ENCODE measurements at places on chromosomes 13 and 19.

DNA sequence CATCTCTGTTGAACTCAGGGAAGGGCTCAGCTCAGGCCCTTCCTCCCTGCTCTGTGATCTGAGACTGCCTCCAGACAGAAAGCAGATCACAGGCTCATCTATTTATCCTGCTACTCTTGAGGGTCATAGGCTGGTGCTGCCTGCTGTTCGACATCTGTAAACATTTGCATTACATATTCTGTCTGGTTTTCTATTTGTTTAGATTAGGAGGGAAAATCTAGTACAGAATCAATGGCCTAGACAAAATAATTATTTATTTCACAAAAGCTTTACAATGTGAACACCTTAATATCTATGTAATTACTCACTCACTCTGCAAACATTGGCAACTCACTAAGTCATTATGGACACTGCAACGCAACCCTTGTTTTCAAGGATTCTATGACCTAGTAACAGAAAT, 43.0 kb downstream of the CEP89 start:
- no peak for DNase-seq

DNA sequence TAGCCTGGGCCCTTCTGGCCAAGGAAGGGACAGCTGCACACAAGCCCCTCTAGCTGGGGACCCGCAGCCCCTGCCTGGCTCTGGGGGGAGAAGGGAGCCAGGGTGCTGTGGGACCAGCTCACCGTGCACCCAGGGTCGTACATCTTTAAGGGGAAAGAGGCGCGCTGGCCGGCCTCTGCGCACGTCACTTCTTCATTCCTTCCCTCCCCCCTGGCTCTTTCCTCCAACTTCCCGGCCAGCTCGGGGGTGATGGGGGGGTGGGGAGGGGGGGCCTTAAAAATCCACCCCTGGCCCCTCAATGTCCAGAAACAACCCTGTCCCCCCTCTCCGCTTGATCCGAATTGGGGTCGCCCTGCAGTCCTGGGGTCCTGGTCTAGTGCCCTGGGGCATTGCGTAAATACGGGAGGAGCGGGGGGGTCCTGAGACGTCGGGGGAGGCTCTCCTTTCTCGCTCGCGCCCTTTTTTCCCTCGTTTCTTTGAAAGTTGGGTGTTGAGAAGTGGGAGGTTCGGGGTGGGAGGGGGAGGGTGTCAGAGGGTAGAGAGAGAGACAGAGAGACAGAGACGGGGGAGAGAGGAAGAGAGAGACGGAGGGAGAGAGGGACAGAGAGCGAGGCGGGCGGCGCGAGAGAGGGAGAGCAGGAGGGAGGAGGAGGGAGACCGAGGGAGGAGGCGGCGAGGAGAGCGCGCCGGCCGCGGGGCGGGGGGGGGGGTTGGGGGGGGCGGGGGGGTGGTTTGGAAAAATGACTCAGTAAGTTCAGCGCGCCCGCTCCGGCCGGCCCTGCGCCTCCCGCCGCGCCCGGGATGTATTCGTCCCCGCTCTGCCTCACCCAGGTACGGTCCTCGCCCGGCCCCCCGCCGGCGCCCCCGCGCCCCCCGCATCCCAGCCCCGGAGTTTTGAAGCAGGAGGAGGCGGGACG, at the start of gene NFIC:
TSS of gene NFIC (plus strand) at position 748 of the 917 bp plus-strand sequence. CDS start at position 802, 54 bp downstream.
- peak; percentile 33 for DNase-seq

- DNase-seq = no peak
Observed at GRCh38 chr19:17796013-17796837, 1.3 kb downstream of the B3GNT3 start.

DNA sequence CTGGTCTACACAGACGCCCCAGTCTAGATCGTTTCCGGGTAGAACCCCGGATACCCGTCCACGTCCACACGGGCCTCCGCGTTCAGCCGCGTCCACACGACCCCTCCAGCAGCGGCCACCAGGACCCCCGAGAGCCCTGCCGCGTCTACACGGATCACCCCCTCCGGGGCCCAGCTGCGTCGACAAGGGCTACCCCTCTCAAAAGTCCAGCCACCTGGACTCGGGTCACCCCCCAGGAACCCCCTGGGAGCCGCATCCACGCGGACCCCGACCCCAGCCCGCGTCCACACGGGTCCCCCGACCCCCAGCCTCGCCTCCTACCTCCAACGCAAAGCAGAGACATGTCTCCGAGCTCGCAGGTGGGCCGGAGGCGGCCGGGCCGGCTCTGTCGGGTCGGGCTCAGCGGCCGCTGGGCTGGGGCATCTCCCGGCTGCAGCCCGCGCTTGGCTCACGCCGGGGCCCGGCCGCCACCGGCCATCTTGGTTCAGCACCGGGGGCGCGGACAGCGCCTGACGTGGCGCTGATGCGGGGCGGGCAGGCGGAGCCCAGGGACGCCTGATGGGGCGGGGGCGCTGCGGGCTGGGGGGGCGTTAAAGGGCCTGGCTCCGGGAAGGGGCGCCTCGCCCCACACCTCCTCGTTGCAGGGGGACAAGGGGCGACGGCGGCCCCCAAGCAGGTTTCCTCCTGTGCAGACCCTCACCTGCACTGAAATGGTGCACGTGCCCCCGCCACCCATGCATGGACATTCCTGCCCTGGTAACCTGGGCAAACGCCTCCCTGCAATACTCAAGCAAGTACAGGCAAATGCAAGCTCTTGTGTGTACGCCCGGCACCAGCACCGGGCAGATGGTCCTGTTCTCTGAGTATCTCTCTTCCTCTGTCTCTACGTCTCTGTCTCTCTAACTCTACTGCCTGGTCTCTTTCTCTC, at the start of gene UNC13A:
TSS of gene UNC13A (minus strand) at position 498 of the 928 bp plus-strand sequence. CDS start at position 343, 155 bp downstream.
- peak; percentile 33 for DNase-seq

GRCh38 chr13:81395368-81395767, 1054.4 kb upstream of the SPRY2 start:
- peak; percentile 63 for DNase-seq

DNA sequence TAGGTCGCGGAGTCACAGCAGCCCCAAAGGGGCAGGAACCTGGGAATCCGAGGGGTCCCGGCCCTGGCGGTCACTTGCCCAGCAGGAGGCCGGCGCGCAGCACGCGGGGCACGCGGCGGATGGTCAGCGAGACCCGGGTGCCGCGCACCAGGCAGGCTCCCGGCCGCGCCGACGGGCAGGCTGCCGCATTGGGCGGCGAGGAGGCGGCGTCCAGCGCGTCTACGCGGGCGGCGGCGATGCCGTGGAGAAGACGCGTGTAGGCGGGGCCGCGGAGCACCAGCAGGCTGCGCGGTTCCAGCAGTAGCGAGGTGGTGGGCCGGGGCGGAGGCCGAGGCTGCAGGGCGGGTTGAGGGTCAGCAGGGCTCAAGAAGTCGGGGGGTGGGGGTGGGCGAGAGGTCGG, 607 bp upstream of the SYNE4 start:
- DNase-seq = peak; percentile 36

GRCh38 chr19:19181488-19181998, 10.4 kb downstream of the BORCS8 start:
- no peak for DNase-seq

GRCh38 chr13:77952737-77953136, 34.1 kb upstream of the EDNRB start:
- DNase-seq = peak; percentile 98

- no peak for DNase-seq
Observed at GRCh38 chr13:94859278-94859691, 146.9 kb upstream of the SOX21 start.

GRCh38 chr13:71260246-71260645, 606.8 kb downstream of the DACH1 start:
- no peak for DNase-seq

GRCh38 chr19:49347835-49348234, 12.6 kb downstream of the CD37 start:
- peak; percentile 93 for DNase-seq

DNA sequence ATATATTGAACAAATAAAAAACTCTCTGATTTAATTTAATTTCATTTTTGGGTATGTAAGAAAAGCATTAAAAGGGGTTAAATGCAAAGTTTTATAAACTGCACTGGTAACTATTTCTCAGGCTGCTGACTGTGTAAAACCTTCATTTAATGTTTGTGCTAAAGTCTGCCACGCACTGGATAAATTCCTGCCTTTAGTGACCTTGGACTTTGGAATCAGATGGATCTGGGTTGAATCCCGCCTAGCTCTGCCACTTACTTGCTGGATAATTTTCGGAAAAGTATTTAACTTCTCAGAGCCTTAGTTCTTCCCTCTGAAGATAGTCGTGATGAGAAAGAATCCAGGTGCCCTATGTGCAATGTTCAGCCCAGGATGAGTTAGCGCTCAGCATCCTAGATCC, 58.6 kb downstream of the RASL11A start:
- no peak for DNase-seq

DNA sequence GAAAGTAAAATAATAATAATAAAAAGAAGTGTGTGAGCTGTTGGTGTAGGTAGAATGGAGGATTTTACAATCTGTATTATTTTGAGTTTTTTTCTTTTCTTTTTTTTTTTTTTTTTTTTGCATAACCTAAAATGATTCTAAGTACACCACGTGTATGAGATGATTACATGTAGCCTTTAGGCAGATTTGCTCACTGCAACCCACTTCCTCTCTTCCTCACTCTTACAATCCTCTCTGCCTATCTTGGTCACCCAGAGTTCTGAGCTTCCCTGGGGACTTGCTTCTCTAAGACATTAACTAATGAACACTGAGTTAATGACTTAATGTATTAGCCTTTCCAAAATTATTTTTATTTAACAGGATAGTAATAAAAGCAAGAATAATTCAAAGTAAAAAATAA, 1169.6 kb downstream of the EFNB2 start:
- DNase-seq = no peak

DNA sequence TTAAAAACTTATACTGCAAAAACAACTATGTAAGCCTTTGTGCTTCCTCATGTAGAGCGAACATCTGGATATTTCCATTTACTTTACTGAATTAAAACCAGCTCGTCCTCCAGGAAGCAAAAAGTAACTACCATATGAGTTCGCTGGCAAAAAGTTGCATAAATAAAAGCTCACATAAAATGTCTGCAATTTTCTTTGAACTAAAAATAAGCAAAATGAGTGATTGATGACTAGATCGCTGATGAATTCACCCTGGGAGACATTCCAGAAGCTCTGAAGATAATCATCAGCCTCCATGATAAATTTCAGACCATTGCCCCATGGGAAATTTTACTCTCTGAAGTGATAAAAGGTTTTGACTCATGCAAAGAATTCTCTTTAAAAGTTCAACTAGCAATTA, 67.3 kb upstream of the SACS start:
- DNase-seq = no peak

DNA sequence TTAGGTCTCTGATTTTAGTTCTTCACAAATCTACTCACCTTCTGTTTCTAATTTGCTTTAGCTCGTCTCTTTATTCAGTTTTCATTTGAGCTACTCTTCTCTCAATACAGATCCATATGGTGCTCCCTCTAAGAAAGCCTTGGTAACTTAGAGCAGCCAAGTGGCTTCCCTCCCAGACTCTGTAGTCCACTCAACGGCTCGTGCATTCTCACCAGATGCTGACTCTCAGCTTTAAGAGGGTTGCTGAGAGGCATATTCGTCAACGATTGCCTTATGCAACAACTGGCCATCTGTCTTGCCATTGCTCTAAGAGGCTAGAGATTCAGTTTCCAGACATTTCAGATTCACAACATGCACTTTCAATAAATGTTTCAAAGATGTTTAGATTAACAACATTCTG, 785.8 kb upstream of the SLC10A2 start:
- DNase-seq = peak; percentile 20

- DNase-seq = peak; percentile 11
Observed at GRCh38 chr13:110306960-110307766, at the start of the genes COL4A1 and COL4A2. Gene COL4A1 (minus strand): TSS chr13:110307157. CDS start chr13:110307027, 130 bp downstream. Gene COL4A2 (plus strand): TSS chr13:110307284. CDS start chr13:110307904, 620 bp downstream.

- DNase-seq = peak; percentile 19
Observed at GRCh38 chr19:4557971-4558941, 1.2 kb downstream of the SEMA6B start.

DNA sequence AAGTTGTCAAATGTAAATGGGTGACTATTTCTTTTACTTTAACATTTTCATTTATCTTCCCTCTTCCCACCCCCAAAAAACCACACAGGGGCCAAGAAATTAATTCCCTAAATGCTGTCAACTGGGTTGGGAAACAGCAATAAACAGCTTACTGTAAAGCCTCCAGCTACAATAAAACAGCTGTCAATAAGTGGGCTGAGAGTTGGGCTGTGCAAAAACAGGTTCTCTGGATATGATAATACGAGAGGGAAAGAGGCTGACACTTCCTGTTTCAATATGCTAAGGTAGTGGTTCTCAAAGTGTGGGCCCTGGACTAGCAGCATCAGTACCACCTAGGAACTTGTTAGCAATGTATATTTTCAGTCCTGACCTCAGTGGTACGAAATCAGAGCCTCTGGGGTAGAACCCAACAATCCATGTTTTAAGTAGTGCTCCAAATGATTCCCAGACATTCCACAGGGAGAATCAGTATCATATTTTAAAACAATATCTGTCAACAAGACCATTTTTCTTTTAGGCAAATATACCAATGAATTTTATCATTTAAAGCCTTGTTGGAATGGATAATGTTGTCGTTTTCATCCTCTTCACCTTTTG, 8.4 kb downstream of the PCDH9 start:
- peak; percentile 21 for DNase-seq

Measured in SK-MEL-5 (cell line).